ENCODE measurements at places on chromosomes 7 and 10. TPM values are rescaled to one million over a fixed set of nuclear protein-coding genes. Genes with fewer than 3 reads are reported as not detected.

Gene SSC4D
- 1.1 TPM for total RNA-seq

Gene STX1A
- 60.0 TPM for total RNA-seq

Gene ABCF2
- total RNA-seq: 71.7 TPM

Gene LGI1
- total RNA-seq: not detected

Gene MDFIC
- total RNA-seq: 26.5 TPM

Gene SPDYE2B
- total RNA-seq: not detected

Gene HEPACAM2
- total RNA-seq: not detected

Gene PLAU
- 163 TPM for total RNA-seq

Gene RBP3
- total RNA-seq: not detected

Gene GRK5
- total RNA-seq: 14.6 TPM

Gene TFR2
- 2.6 TPM for total RNA-seq

Gene HOGA1
- total RNA-seq: 1.1 TPM

Gene CAV2
- total RNA-seq: 168 TPM

Gene CADPS2
- 0.12 TPM for total RNA-seq

Gene MMD2
- total RNA-seq: not detected

Gene TRPV5
- total RNA-seq: not detected
